ENCODE measurements at places on chromosomes 11 and 22.

DNA sequence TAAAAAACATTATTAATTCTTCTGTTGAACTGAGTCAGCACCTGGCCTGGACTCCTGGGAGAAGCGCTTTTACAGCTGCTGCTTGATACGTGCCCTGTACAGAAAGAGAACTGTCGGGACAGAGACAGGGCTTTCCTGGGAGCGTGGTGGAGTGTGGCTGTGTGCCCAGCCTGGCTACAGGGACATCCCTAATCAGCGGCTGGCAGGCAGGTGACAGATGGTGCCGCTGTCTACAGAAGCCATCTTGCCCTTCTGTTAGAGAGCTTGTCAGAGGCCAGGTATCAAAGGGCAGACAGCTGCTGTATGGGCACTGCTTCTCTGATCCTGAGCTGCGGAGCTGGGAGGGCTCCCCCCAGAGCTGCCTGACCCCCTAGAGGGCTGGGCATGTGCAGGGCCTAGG, 361.8 kb downstream of the TENM4 start:
- DNase-seq = no peak

DNA sequence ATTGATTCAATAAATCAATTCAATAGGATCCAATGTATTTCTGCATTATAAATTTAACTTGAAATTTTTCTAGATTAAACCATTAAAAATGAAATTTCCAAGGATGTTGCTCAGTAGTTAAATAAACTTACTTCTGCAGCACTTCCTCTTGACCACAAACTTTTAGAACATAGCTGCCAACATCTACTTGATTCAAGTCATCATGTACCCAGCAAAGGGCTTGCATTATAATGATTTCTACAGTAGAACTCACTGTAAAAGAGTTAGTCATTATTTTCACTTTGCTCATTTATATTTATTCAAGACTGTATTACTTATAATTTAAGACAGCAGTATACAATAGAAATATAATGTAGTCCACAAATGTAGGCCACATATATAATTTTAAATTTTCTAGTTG, 59.2 kb downstream of the PIK3C2A start:
- DNase-seq = no peak

DNA sequence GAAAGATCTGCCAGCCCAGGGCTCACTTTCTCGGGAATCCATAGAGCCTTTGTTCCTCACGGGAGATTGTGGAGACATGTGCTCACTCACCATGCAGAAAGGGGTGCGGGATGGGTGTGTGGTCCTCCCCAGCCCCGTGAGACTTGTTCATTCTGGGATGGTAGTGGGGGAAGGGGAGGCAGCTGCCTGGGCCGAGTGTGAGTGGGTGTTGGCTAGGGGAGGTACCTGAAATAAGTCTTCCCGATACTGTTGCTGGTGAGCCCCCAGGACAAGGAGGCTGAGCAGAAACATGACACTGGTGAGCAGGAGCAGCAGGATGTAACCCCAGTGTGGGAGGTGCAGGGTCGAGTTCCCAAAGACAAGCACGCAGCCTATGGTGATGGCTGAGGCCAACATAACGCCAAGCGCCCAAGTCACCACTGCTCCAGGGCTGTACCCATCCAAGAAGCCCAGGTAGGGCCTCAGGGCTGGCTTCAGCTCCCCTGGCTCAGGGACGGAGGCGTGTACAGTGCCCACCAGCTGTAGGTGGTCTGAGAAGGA, 2.8 kb downstream of the SLC7A4 start:
- DNase-seq = no peak

DNA sequence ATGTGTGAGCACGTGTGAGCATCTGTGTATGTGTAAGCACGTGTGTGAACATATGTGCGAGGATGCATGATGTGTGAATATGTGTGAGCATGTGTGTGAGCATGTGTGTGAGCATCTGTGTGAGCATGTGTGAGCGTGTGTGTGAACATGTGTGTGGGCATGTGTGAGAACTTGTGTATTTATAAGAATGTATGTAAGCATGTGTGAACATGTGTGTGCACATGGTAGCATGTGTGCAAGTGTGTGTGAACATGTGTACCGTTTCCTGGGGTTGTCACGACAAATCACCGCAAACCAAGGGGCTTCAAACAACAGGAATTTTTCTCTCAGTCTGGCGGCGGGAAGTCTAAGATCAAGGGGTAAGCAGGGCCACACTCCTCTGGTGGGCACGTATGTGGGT, 238.3 kb downstream of the CTTN start:
- no peak for DNase-seq

- DNase-seq = no peak
Measured at GRCh38 chr22:49961601-49962011, 1.0 kb downstream of the PIM3 start.

Data from LNCaP clone FGC (cell line).